ENCODE measurements at places on chromosomes 16 and 17.

- no peak for DNase-seq
Measured at GRCh38 chr16:15461376-15461775, 27.0 kb downstream of the BMERB1 start.

- no peak for DNase-seq
Measured at GRCh38 chr17:67121316-67121891, 77.0 kb downstream of the CACNG1 start.

DNA sequence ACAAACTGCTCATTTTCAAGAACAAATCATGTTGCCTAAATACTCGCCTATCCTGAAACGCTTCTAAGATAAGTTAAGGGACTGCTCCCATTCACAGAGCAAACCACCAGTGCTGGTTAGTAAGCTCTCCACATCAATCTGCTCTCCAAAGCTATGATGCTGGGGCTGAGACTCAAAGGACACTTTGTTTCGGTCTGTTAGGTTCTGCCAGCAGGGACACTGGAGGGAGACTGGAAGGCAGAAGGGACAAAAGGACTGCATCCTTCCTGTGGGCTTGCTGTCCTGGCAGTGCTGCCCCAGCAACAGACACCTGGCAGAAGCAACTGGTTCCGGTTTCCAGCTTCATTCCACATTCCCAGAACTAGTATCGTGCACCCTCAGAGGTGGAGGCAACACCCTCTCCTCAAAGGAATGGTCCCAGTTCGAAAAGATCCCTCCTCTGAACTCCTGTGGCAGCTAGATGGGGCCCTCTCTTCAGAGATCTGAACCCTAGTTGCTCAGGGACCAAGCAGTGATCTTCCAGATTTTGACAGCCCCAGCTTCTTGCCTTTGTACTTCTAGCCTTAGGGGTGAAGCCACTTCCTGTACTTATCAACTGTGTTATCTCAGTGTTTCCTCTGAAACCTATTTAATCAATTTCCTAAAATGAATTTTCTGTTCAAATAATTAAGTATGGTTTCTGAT lies 73.4 kb upstream of the GSG1L start:
- no peak for DNase-seq

DNA sequence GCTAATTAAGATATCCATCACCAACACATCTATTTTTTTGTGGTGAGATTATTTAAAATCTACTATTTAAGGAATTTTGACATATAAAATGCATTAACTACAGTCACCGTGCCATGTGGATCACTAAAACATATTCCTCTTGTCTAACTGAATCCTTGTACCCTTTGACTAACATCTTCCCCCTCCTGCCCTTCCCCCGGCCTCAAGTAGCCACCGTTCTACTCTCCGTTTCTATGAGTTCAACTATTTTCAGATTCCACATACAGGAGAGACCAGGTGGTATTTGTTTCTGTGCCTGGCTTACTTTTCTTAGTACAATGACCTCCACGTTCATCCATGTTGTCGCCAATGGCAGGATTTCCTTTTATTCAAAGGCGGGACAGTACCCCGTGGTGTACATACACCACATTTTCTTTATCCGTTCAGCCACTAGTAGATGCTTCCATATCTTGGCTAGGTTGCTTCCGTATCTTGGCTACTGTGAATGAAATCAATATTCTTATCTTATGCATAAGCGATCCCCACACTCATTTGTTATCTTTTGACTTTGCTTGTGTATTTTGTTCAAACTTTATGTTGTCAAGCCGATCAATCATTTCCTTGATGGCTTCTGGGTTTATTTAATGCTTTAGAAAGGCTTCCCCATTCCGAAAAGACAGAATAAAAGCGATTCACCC lies 134.7 kb downstream of the KCNJ12 start:
- no peak for DNase-seq

- no peak for DNase-seq
Measured at GRCh38 chr17:77230436-77230830, 89.7 kb downstream of the SEC14L1 start.

- no peak for DNase-seq
Measured at GRCh38 chr16:84059111-84059510, 16.5 kb upstream of the SLC38A8 start.

DNA sequence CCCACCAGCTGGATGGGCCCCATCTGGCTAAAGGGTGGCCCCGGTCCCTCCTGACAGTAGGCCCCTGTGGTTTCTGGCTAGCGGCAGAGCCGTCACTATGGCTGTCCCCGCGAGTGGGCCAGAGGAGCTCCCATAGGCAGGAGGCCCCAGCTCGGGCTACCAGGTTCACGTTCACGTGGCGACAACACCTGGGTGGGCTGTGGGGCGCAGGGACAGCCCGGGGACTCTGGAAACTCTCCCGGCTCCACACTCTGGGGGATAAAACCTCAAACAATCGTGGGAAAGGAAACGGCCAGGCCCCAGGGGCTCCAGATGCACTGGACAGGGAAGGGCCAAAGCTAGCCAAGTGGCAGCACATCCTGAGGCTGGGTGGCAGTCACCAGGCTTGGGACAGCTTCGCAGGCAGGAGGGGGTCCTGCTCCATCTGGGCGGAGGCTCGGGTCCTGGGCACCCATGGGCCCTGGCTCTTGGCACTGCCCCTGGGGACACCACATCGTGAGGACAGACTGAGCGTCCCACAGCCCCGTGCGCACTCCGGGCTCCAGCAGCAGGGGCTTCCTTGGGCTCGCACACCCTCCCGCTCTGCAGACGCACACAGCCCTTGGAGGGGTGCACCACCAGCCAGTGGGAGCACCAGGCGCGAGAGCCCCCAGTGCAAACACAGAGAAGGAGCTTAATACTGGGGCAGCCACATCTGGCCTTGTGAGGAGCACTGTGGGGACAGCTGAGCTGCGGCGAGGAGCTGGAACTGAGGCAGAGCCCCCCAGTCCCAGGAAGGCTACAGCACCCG lies 4.4 kb downstream of the RNF166 start:
- no peak for DNase-seq

DNA sequence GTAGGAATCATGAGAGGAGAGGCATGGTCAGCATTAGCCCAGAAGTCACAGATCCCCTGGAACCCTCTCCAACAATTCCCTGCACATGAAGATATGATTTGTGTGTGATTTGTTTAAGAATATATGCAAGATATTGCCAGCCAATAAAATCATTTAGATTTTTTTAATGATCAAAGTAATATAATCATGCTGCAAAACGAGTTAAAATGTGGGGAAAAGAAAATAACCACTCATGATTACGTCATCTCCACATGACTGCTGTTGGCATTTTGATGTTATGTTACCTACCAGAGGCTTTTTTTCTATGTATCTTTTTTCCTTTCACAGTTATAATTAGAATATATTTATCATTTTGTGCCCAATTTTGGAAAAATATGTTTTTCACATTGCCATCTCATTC lies 22.4 kb downstream of the SLC35G3 start:
- no peak for DNase-seq

DNA sequence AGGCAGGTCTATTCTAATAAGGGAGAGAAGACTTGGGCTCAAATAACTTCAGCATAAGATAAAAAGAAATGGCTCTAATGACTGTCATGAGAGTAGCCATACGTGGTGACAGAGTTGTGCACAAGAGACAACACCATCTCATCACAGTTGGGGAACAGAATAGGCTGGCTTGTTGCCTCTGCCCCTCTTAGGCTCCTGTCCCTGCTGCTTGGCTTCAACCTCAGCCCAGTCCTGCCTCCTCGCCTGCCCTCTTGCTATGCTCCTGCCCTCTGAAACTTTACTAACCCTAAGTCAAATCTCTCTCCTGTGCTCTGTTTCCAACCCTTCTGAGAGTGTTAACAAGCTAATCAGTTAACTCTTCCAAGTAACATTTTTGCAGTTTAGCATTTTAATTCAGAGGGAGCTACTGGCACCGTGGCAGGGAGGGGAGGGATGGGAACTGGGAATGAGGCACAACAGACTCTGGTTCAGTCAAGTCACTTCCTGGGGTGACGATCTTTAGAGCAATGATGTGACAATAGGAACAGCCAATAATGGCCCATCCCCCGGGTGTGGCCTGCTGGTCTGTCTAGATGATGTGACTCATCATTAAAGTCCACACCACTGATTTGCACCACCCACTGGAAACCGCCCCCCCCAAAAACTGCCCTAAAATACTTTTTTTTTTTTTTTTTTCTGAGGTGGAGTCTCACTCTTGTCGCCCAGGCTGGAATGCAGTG lies 35.5 kb downstream of the DNAH17 start:
- DNase-seq, result no peak

GRCh38 chr16:25134166-25134700 lies 22.7 kb downstream of the LCMT1 start:
- DNase-seq, result no peak

GRCh38 chr17:6040504-6040903 lies 29.7 kb upstream of the WSCD1 start:
- no peak for DNase-seq

- no peak for DNase-seq
Measured at GRCh38 chr17:77454242-77455095, 313.7 kb downstream of the SEC14L1 start.

DNA sequence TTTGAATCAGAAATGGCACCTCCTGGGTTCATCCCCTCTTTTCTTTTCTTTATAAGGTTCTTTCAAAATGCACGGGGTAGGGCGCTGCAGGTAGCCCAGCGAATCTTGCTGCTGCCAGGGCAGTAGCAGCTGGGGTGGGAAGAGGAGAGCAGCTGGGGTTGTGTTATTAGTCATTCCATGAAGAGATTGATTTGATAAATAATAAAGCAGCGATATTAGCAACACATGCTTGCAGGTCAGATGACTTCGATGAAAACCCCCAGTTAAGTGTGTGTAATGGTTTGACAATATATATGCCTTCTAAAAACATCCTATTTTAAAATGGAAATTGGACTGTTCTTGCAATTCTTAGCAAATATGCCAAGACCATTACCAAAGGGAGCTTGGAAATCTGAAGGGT lies 200.7 kb downstream of the CCDC182 start:
- no peak for DNase-seq

DNA sequence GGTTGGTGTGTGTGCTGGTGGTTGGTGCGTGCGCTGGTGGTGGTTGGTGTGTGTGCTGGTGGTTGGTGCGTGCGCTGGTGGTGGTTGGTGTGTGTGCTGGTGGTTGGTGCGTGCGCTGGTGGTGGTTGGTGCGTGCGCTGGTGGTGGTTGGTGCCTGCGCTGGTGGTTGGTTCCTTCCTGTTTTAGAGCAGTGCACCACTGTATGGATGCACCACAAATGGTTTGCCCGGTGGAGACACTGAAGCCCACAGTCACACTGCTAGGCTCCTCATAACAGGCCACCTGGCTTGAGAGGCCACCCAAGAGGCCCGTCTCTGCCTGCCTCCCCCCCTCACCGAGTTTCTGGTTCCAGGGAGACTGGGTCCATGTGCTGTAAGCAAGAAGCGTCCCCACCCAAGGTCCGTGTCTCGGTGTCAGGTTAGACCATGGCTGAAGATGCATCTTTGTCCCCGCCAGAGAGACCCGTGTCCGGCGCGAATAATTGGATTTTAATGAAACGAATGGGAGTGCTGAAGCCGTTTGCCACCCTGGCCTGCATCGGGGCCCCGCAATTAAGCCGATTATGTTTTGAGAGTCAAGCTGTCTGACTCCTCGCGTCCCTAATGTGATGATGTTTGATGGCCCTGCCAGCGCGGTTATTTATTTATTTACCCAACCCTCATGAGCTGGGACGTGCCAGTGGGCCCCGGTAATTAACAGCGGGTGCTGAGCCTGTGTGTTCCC lies 161.3 kb upstream of the GSE1 start:
- no peak for DNase-seq

DNA sequence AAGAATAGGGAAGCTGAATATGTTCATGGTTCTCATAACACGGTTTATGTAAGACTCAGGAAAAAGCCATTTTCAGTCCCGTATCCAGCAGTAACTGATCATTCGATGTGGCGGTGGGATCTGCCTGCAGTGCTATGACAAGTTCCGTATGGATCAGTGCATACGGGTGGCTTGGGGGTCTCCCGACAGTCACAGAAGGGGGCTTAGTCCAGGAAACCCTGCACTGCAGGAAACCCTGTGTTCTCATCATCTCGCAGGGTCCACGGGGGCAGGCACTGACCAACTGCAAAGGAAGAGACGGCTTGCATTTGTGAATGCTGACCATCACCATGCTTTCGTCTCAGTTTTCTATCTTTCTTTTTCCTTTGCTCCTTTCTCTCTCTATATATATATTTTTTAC lies 7.7 kb downstream of the MTHFSD start:
- no peak for DNase-seq

DNA sequence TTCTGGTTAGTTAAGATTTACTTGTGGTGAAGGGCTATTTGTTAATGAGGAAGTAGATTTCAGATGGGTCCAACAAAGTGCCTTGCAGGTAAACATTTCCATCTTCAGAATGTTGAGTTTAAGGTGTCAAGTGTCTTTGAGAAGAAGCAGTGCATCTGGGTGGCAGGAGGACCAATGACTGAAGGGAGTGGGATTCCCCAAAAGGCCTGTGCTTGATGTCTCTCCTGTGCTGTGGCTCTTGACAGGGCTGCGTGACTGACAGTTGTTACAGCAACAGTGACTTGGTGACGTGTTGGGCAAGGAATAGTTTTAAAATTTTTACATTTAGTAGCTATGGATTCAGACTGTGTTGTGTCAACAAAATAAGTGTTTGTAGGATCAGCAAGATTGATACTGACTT lies 149.9 kb downstream of the PHKB start:
- no peak for DNase-seq

GRCh38 chr16:84941921-84942320 lies 69.4 kb downstream of the ZDHHC7 start:
- DNase-seq, result no peak

GRCh38 chr16:19365486-19365885 lies 52.2 kb upstream of the TMC5 start:
- no peak for DNase-seq

DNA sequence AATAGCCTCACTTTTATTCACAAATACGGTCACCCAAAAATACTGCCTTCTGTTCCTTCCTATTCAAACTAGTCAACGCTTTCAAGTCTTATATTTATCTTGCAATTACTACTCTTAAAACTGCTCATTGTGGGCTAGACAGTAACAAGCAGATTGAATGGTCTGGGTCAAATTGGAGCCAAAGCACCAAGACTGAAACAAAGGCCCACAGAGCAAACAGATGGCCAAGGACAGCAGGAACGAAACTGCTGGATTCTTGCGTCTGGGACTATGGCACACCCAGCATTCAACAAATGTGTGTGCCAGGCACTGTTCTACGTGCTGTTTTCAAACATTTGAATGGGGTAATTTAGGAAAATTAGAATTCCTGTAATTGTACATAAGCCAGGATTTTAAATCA lies 250.1 kb upstream of the PSMD7 start:
- DNase-seq, result no peak

GRCh38 chr16:31094088-31094423 lies 541 bp downstream of the VKORC1 start:
- no peak for DNase-seq

DNA sequence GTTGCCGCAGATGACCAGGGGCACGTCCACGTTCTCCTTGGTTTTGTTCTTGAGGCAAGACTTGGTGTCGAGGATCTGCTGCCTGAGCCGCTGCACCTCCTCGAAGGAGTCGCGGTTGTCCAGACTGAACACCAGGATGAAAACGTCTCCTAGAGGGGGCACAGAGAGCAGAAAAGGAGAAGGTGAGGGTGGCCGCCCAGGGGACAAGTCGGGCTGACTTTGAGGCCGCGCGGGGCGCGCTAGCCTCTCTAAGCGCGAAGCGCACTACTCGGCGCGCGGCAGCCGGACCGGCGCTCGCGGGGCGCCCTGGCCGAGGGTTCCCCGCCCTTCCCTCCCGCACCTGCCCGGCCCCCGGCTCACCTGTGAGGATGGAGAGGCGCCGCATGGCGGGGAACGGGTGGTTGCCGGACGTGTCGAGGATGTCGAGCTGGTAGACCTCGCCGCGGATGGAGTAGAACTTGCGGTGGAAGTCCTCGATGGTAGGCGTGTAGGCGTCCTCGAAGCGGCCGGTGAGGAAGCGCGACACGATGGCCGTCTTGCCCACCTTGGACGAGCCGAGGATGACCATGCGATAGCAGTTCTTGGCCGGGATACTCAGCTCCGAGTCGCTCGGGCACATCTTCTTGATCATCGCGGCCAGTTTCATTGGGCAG lies 533 bp downstream of the RASD1 start:
- no peak for DNase-seq

Measured in GM12878 (cell line).